Keratinocyte (primary cell): ENCODE measurements at places on chromosomes 12 and 14. TPM values are rescaled to one million over a fixed set of nuclear protein-coding genes. Genes with fewer than 3 reads are reported as not detected.

DNA sequence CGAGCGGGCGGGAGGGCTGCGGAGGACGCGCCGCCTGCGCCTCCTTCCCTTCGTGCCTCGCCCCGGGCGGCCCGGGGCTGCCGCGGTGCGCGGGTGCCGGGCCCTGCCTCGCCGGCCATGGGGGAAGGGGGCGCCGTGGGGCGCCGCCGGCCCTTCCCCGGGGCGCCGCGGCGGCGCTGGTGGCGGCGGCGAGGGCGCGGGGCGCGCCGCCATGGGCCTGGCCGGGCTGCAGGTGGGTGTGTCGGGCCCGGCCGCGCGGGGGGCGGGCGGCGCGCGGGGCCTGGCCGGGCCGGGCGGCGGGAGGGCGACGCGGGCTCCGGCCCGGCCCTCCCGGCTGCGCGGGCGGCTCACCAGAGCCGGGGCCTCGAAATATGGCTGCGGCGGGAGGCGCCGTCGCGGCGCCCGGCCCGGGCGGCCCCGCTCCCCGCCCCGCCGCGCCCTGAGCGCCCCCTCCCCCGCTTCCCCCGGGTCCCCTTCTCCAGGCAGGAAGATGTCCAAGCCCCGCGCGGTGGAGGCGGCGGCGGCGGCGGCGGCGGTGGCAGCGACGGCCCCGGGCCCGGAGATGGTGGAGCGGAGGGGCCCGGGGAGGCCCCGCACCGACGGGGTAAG lies 5.1 kb downstream of the KMT5A start:
- peak overlapping the region; percentile 62 for H3K4me3 ChIP-seq
- H3K36me3 ChIP-seq = peaks cover 22% of the 10 kb centered on the region
- H3K27ac ChIP-seq = peak overlapping the region; percentile 47
- DNase-seq = no peak
- no peaks in the 10 kb centered on the region for H3K27me3 ChIP-seq

DNA sequence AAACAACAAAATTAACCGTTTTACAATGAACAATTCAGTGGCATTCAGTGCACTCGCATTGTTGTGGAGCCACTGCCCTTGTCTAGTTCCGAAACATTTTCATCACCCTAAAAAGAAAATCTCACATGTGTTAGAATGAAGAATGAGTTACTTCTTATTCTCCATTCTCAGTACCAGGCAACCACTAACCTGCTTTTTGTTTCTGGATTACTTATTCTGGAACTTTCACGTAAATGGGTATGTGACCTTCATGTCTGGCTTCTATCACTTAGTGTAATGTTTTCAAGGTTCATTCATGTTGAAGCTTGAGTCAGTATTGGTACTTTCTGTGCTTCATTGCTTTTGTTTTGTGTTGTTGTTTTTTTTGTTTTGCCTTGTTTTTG lies 15.6 kb downstream of the RCOR1 start:
- DNase-seq = no peak
- no peak overlapping the region for H3K4me3 ChIP-seq
- H3K27ac ChIP-seq = no peak overlapping the region
- no peaks in the 10 kb centered on the region for H3K27me3 ChIP-seq
- H3K36me3 ChIP-seq = no peaks in the 10 kb centered on the region

PLCZ1 gene
- polyA plus RNA-seq = 0.15 to 0.62 TPM (median 0.18 TPM) in 3 replicates

DNA sequence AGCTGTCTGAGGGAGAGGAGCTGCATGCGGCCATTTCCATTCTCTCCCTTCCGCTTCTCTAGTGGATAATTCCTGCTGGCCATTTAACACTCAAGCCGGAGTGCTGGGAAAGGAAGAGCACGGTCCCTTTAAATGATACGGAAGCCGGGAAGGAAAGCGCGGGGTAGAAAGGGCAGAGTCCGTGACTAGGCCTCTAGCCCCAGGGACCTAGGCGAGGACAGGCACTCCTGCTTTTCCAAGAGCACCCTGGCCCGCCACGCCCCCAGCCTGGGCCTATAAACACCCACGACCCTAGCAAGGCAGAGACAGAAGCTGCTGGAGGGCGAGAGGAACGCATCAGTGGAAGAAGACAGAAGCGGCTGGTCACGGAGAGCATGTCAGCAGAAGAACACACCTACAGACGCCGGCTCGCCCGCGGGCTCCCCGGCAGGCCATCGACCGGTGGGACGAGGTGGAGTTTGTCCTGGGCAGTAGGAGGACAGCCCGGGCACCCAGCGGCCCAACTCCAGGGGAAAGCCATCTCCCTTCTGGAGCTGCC lies 1206.6 kb upstream of the TMEM132C start:
- H3K36me3 ChIP-seq = no peaks in the 10 kb centered on the region
- no peak overlapping the region for H3K27ac ChIP-seq

DNA sequence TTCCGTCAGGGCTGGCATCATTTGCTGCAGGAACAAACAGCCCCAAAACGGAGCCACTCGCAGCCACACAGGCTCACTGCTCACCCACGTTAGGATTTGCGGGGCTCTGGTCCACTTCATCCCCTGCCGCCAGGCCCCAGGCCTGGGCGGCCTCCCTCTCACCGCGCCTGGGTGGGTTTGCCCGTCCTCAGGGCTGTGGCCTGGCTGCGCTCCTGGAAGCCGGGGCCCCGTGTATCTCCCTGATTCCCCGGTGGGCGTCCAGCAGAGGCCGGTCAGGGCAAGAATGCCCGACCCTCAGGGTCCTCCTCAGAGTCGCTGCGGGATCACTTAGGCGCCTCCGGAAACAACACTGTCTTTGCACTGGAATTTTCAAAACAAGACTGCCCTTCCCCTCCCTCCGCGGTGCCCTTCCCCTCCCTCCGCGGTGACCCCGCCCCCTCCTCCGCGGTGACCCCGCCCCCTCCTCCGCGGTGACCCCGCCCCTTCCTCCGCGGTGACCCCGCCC lies 15.7 kb upstream of the FBRSL1 start:
- no peak for DNase-seq
- H3K27ac ChIP-seq = no peak overlapping the region
- H3K36me3 ChIP-seq = no peaks in the 10 kb centered on the region

DNA sequence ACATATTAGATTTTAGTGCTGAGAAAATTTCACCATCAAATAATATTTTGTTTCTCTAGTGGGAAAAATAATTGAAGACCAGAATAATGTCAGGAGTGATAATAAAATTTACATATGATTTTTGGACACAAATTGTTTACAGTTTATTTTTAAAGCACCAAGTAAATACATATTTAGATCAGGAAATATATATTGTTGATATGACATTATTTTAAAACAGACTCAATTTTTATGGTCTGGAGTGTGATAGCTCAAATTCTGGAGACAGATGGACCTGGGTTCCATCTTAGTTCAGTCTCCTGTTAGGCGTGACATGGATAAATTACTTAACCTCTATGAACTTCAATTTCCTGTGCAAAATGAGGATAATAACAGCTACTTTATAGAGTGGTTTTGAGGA lies 135.4 kb downstream of the TPH2 start:
- H3K4me1 ChIP-seq = no peaks in the 10 kb centered on the region
- H3K27ac ChIP-seq = no peak overlapping the region
- no peak overlapping the region for H3K4me3 ChIP-seq
- no peak for DNase-seq
- H3K36me3 ChIP-seq = no peaks in the 10 kb centered on the region
- H3K27me3 ChIP-seq = no peaks in the 10 kb centered on the region

DNA sequence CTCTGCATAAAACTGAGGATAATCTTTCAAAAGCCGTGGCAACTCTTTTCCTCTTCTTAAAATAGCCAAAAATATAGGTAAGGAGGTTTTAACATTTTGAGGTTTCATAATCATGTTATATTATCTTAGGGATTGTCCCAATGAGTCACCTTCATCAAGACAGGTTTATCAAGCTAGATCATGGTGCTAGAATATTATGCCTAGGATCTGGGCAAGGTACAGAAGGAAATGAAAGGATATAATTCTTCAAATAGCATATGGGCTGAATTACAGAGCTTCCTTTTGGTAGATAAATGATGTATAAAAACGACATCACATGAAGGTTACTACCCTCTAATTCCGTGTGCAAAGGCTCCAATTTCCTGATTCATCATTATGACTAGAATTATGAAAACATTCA lies 28.6 kb upstream of the TBC1D15 start:
- H3K36me3 ChIP-seq = no peaks in the 10 kb centered on the region
- H3K4me3 ChIP-seq = no peak overlapping the region
- H3K27me3 ChIP-seq = no peaks in the 10 kb centered on the region
- no peaks in the 10 kb centered on the region for H3K4me1 ChIP-seq
- DNase-seq = no peak

MDGA2 gene
- not detected in 3 replicates for polyA plus RNA-seq

DNA sequence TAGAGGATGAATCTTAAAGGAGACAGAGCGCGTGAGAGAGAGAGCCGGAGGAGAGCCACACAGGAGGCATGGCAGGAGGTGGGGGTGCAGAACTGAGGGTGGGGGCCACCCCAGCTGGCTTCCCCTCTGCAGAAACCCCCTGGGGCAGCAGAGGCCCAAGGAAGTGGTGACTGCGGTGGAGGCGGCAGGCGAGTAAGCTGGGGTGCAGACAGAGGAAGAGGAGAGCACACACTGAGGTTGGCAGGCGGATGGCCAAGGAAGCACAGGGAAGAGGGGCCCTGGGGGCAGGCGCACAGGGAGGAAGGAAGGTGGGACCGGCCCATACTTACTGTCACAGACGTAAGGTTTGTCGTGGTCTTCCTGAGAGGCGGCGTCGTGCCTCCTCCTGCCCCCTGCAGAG lies 179.8 kb downstream of the DPF3 start:
- no peak overlapping the region for H3K27ac ChIP-seq
- no peaks in the 10 kb centered on the region for H3K4me1 ChIP-seq
- H3K27me3 ChIP-seq = no peaks in the 10 kb centered on the region
- no peaks in the 10 kb centered on the region for H3K36me3 ChIP-seq

LUM gene
- 0.05 to 0.40 TPM (median 0.37 TPM) in 3 replicates for polyA plus RNA-seq

DNA sequence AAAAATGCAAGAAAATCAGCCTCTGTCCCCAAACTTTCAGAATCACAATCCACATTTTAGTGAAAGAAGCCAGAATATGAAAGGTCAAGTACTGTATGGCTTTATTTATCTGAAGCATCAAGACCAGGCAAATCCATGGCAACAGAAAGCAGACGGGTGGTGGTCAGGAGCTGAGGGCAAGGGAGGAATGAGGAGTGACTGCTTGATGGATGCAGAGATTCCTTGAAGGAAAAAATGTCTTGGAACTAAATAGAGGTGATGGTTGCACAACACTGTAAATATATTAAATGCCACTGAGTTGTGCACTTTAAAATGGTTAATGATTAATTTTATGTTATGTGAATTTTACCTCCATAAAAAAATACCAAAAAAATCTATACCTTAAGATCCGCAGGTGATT lies 165.1 kb downstream of the GXYLT1 start:
- no peak for DNase-seq
- H3K27ac ChIP-seq = no peak overlapping the region
- no peaks in the 10 kb centered on the region for H3K27me3 ChIP-seq
- no peaks in the 10 kb centered on the region for H3K36me3 ChIP-seq

DNA sequence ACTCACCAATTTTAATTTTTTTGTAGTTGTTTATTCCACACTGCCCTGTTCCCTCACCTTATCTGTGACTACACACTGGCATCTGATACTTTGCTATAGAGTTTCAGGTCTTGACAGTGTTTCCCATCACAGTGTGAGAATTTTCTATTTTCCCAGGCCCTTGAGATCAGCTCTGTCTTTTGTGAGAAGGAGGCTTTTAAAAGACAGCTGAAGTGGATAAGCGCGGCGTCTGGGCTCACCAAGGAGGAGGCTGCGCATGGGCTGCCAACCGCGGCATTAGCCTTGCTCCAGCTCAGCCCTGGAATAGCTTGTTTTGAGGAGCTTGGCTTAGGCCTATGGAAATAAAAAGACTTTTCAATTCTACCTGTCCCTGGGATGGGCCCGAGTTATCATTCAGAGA lies 181.3 kb downstream of the RMST start:
- DNase-seq = no peak
- H3K4me1 ChIP-seq = no peaks in the 10 kb centered on the region
- H3K27me3 ChIP-seq = no peaks in the 10 kb centered on the region
- no peak overlapping the region for H3K27ac ChIP-seq
- no peaks in the 10 kb centered on the region for H3K36me3 ChIP-seq

GZMH gene
- polyA plus RNA-seq = 0.14 TPM in 1 of 3 replicates, not detected in the others

DNA sequence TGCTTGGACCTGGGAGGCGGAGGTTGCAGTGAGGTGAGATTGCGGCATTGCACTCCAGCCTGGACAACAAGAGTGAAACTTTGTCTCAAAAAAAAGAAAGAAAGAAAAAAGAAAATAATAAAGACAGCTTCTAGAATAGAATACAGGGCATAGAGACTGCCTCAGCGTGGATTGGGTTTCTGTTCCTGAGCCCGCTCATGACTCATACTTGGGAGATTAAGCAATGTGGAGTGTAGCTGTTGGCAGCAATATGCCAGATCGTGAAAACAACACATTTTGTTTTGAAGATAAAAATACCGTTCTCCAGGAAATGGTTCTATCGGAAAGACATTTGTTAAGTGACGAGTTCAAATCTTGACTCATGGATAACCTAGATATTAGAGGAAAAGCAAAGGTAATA lies 67.2 kb downstream of the GLT1D1 start:
- H3K36me3 ChIP-seq = no peaks in the 10 kb centered on the region
- no peaks in the 10 kb centered on the region for H3K4me1 ChIP-seq
- H3K27ac ChIP-seq = no peak overlapping the region

- DNase-seq = no peak
- peaks cover 31% of the 10 kb centered on the region for H3K27me3 ChIP-seq
- no peak overlapping the region for H3K4me3 ChIP-seq
- H3K36me3 ChIP-seq = no peaks in the 10 kb centered on the region
Measured at GRCh38 chr12:49541911-49542505, 3.2 kb downstream of the KCNH3 start.
